PC-3 (cell line): ENCODE measurements at places on chromosomes 4 and X. TPM values are rescaled to one million over a fixed set of nuclear protein-coding genes. Genes with fewer than 3 reads are reported as not detected.

- peak; percentile 15 for DNase-seq
Measured at GRCh38 chr4:184805462-184806228, 20.1 kb downstream of the ACSL1 start.

GRCh38 chrX:19382555-19383145, 38.9 kb downstream of the PDHA1 start:
- DNase-seq, result peak; percentile 68

- no peak for DNase-seq
Measured at GRCh38 chr4:36614011-36614410, 332.6 kb downstream of the DTHD1 start.

DNA sequence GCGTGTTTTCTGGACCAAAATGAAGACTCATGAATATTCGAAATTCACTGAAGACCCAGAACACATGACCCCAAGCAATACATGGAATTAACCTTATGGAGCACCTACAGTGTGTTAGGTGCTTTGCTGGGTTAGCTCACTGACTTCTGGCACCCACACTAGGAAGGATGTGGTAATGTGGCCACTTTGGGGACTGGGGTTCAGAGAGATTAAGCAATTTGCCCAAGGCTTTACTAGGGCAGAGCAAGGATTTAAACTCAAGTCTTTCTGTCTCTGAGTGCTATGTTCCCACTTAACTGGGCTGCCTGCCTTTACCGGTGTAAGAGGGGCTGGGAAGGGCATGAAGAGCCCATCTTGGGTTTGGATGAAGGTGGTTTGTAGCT, 162.0 kb upstream of the ATP6AP2 start:
- DNase-seq, result no peak

DNA sequence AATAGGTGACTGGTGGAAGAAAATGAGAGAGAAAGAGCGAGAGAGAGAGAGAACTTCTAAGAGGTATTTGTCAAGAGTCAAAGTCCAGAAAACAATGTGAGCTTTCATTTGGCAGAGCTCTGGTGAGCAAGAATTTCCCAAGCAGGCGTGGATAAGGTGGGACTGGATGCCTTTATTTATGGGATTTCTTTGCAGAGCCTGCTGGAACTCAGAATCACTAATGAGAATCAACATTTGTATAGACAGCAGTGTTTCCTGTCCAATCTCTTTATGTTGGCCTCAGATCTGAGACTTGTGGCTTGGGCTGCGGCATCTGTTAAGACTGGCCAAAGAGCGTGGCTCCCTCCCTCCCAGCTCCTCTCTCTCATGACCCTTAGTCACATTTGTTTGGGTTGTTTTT, 67.9 kb upstream of the TBL1X start:
- DNase-seq, result peak; percentile 28

DNA sequence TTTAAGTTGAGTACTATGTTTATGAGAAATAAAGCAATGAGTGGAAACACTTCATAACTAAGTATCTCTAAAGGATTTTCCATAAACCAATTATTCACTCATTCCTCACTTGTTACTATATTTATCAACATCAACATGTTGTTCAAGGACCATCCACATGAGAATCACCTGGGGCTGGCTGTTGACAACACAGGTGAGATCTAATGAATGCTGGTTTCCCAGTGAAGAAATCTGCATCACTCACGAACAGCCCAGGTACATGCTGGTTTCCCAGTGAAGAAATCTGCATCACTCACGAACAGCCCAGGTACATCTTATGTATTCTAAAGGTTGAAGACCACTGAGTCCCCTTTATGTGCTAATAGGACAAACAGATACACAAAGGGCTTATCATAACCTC, 32.5 kb downstream of the TSPAN5 start:
- no peak for DNase-seq

- no peak for DNase-seq
Measured at GRCh38 chrX:115693476-115693875, 132.5 kb downstream of the PLS3 start.

DNA sequence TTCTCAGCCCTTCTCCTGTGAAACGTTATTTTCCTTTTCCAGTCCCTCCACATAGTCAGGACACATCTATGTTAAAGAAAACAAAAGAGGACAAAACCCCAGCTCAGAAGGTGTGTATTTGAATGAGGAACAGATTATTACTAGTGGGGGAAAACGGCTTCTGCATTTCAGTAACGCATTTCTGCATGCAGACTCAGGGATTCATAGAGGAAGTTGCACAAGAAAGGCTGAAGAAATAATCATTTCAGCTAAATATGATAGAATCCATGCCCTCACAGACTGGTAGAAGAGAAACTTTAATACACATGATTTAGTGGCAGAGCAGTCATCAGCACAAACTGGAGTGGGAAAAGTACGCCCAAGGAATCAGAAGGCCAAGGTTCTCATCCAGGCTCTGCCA, 270.8 kb upstream of the FGF13 start:
- no peak for DNase-seq

DNA sequence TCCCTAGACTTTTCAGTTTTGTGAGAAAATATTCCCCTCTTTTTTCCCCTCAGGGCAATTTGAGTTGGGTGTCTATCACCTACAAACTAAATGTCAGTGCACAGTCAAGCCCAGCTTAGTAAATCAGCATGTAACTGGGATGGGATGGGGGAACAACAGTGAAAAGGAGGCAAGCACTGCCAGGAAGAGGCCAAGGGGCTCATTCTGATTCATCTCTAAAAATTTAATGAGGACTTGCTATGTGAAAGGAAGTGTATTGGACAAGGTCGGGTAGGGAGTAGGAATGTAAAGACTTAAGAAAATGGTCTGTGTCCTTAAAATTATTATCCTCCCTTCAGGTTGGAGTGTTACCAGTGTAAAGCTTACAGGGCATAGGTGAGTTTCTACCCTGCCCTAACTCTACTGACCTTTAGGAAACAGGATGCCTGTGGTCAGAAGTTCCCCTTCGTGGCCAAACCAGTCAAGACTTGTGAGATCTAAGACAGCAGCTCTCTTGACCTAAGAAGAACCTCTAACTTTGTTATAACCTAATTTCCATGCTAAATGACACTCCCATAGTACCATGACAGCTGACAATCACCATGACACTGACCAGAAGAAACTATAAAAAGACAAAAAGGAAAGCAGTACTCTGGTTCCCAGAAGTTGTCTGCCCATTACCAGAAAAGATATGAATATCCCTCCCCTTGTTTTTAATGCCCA, 194.4 kb upstream of the LDB2 start:
- no peak for DNase-seq

- DNase-seq, result no peak
Measured at GRCh38 chrX:140525448-140525847, 20.6 kb upstream of the SOX3 start.

DNA sequence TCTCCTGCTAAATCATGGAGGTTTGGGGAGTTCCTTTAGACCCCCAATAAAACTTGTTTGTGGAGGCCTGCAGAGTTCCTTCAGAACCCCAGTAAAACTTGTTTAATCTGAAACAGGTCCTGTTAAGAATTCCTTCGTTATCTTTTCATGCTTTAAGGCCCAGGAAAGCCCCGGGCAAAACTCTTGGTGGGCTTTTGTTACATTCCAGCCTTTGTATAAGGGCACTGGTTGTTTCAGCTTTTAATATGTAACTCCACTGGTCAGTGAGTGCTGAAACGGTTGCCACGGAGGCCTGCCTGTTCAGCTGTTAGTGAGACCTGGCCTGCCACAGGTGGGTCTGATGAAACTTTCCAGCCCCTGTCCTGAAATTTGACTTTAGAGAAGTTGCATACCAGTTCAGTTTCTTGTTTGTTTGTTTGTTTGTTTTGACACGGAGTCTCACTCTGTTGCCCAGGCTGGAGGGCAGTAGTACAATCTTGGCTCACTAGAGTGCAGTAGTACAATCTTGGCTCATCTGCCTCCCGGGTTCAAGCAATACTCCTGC, 12.4 kb upstream of the DHRSX start:
- DNase-seq, result no peak

GRCh38 chrX:47191331-47191730, 2.3 kb upstream of the UBA1 start:
- DNase-seq, result peak; percentile 44

HSFX2 gene
- total RNA-seq, result not detected in 2 replicates

EVC gene
- 22.7 and 29.9 TPM in 2 replicates for total RNA-seq

ZAR1 gene
- not detected in 2 replicates for total RNA-seq

SFRP2 gene
- not detected in 2 replicates for total RNA-seq

MAGEA12 gene
- 0.23 and 0.29 TPM in 2 replicates for total RNA-seq

SASH3 gene
- not detected in 2 replicates for total RNA-seq

CT45A10 gene
- total RNA-seq, result not detected in 2 replicates
